ENCODE measurements at places on chromosomes 3 and 15.

DNA sequence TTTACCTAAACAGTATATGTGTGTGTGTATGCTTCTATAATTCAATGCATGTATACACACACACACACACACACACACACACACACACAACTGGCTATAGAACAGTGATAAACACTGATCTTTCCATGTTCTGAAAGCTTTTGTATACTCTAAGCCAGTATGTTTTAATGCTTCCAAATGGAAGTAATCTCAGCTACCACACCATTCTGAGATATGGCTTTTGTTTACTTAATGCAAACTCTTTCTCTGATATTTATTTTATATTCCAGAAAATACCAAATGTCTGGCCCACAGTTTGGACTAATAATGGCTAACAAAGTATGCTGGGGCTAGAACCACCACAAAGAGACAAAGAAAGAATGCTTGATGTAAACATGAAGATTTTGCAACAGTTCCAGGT lies 199.4 kb upstream of the ARHGEF26 start:
- no peak for DNase-seq

GRCh38 chr3:50573566-50574443 lies 4.5 kb downstream of the HEMK1 start:
- DNase-seq = no peak

GRCh38 chr3:100893108-100893507 lies 100.1 kb downstream of the ABI3BP start:
- no peak for DNase-seq

- no peak for DNase-seq
Observed at GRCh38 chr3:55655544-55655943, 168.4 kb upstream of the WNT5A start.

DNA sequence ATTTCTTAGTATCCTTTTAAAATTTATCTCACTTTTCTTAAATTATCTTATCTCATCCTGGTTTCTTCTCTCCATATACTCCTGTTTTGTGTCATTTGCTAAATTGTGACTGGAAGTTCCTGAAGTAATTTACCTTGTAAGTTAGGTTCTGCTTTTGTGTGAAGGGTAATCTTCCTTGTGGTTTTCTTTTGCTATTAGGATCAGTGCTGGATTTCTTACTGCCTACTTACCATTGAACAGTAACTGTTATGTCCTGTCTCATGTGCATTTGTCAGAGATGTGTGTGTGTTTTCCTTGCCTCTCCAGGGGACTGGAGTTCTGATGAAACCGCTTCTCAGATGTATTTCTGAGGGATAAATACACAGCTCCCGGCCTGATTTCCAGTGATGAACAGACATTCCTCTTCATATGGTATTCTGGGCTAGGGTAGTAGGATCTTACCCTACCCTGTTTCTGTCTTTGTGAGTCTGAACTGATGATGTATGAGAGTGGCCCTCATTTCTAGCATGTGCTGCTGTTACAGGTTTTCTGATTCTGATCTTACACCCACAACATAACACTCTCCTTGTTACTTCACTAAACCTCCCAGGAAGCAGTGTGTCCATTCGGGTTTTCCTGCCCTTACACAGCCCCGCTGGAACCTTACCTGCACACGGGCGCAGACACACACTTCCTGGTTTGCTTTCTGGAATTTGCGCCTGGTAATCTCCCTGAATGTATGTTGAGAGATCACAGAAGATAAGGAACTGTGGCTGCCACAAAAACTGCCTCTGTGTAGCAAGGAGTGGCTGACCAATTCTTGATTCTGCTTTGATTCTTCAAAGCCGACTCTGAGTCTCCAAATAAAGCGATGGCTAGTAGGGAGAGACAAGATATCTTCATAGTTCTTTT lies 14.7 kb downstream of the PAK2 start:
- DNase-seq = no peak

- DNase-seq = no peak
Observed at GRCh38 chr3:169539856-169540255, 123.7 kb downstream of the MECOM start.

GRCh38 chr3:113132571-113132996 lies 78.8 kb upstream of the BOC start:
- no peak for DNase-seq

Data from left lobe of liver (tissue), 2 donors.